ENCODE measurements at places on chromosomes 2 and 18.

DNA sequence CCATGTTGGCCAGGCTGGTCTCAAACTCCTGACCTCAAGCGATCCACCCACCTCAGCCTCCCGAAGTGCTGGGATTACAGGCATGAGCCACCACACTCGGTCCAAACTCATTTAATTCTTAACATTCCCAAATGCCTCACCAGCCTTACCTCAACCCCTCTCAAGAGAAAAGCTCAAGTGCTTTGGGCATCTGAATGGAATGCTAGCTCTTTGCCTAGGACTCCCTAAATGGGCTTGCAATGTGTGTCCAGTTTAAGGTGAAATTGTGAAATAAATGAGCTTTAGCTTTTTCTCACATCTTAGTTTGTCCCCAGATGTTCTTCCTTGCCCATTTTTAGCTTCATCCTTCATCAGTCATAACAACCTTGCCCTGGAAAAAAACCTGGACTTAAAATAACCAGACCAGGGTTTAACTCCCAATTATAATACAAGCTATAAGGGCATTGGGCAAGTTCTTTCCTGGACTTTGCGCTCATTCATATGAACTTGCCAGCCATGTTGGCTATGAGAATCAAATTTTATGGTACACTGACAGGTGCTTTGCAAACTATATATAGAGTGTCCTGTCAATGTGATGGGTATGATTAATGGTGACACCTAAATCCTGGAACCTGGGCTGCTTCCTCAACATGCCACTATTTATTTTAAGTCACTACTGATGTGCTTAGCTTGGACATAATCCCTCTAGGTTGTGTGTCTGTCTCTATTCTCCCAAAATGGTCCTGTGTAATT is 95.1 kb upstream of the SERPINE2 start:
- DNase-seq = no peak

- no peak for DNase-seq
These were observed 129.5 kb upstream of the TTC27 start for GRCh38 chr2:32498306-32498705.

GRCh38 chr18:33641141-33641540 is 63.1 kb downstream of the ASXL3 start:
- DNase-seq = no peak

DNA sequence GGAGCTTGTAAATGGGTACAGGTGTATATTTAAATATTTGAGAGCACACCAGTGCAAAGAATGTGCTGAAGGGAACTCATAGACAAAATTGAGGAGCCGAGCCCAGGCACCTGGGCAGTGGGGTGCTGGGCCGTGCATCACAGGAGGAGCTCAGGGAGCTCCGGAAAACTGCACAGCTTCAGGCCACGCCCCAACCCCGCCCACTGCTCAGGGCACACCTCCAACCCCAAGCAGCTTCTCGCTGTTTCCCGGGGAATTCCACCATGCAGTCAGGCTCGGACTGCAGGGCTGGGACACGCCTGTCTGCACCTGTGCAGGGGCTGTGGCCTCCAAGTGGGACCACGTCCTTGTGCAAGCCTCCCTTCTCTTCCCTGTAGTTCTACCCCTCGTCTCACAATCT is 243.0 kb downstream of the HDAC4 start:
- DNase-seq = no peak

GRCh38 chr2:212381428-212382102 is 157.0 kb downstream of the ERBB4 start:
- no peak for DNase-seq

DNA sequence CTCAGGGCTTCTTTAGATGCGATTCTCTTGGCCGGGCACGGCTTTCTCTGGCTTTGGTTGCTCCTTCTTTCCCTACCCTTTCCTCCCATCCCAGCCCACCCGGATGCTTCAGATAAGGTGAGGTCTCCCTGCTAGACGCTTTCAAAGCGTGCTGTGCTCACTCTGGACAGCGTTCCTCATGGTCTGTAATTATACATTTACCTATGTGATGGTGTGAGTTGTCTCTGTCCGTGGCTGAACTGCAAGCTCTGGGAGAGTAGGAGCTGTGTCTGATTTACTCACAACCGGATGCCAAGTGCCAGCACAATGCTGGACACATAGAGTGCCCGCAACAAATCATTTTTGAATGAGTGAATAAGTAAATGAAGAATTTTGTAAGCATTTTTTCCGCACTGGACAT is 26.8 kb upstream of the PNPT1 start:
- no peak for DNase-seq

DNA sequence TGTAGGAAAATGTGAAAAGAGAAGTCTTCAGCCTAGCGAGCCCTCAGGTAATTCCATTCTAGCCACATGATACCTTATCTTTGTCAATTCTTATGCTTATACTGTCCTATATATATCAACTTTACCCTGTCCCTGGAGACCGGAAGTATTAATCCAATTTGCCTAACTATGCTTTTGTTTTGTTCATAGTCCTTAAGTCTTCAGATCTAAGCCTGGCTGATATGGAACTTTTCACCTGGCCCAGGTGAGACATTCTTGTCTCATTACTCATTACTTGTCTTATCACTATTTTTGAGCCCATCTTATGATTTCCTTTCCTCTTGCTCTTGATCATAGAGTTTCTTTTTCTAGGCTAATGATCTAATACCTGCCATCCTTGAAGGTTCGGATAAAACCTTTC is 194.1 kb upstream of the FANCL start:
- no peak for DNase-seq

All from GM12864 (cell line).